ENCODE measurements at places on chromosomes 12 and 14. TPM values are rescaled to one million over a fixed set of nuclear protein-coding genes. Genes with fewer than 3 reads are reported as not detected.

The SERPINA9 gene
- total RNA-seq: not detected

The ETFBKMT gene
- 3.4 TPM for total RNA-seq

The GRIP1 gene
- 98.6 TPM for total RNA-seq

The P2RX7 gene
- 3.4 TPM for total RNA-seq

The EXOC5 gene
- total RNA-seq: 118 TPM

The EIF2S3B gene
- total RNA-seq: 0.94 TPM

All from parietal lobe (tissue), 2 donors.